ENCODE measurements at places on chromosomes 2 and 18. TPM values are rescaled to one million over a fixed set of nuclear protein-coding genes. Genes with fewer than 3 reads are reported as not detected.

Gene IL1F10
- total RNA-seq: not detected

Gene REG3G
- not detected for total RNA-seq

Gene ERICH2
- not detected for total RNA-seq

Gene REG3A
- not detected for total RNA-seq

Gene IRS1
- 21.3 TPM for total RNA-seq

Gene MYO1B
- total RNA-seq: 189 TPM

Gene DYNC2LI1
- total RNA-seq: 15.4 TPM

Gene GTF3C2
- 54.9 TPM for total RNA-seq

Gene ADAM23
- total RNA-seq: 3.7 TPM

Gene MATN3
- total RNA-seq: 0.73 TPM

Gene NOTO
- total RNA-seq: not detected

Gene CCDC121
- total RNA-seq: 1.2 TPM

Gene METTL5
- 56.2 TPM for total RNA-seq

Gene MALL
- 8.8 TPM for total RNA-seq

Gene NETO1
- total RNA-seq: not detected

Gene AFF3
- not detected for total RNA-seq

Gene CFC1
- not detected for total RNA-seq

Gene ABCG5
- not detected for total RNA-seq

Gene LYG2
- not detected for total RNA-seq

Gene PMAIP1
- total RNA-seq: 11.7 TPM

Gene ERFE
- 7.0 TPM for total RNA-seq

Gene SIX2
- 11.4 TPM for total RNA-seq

Gene SUMO1
- total RNA-seq: 79.4 TPM

Gene CCDC148
- 0.37 TPM for total RNA-seq

Gene CDH2
- total RNA-seq: 1.1 TPM

Gene IHH
- not detected for total RNA-seq

Gene SERPINB3
- total RNA-seq: not detected

Gene FBXO15
- 0.37 TPM for total RNA-seq

Gene REG1B
- total RNA-seq: not detected

Gene MAP3K2
- total RNA-seq: 19.8 TPM

Gene DUSP19
- total RNA-seq: 2.2 TPM

Gene ARHGAP25
- total RNA-seq: not detected

Gene ZNF2
- total RNA-seq: 7.2 TPM

Measured in subcutaneous preadipocyte (primary cell).